Effector CD4-positive, alpha-beta T cell (primary cell): ENCODE measurements at places on chromosomes 5 and 9.

GRCh38 chr5:33608344-33609041 is 167.7 kb downstream of the TARS1 start:
- DNase-seq: no peak

GRCh38 chr5:158117467-158118160 is 258.7 kb upstream of the CLINT1 start:
- DNase-seq: no peak

GRCh38 chr5:167710444-167711073 is 580.9 kb upstream of the WWC1 start:
- DNase-seq: no peak

GRCh38 chr9:93294011-93294410 is 110.1 kb downstream of the WNK2 start:
- no peak for DNase-seq

- no peak for DNase-seq
These were observed 242.9 kb downstream of the CSNK1G3 start for GRCh38 chr5:123754908-123755307.

DNA sequence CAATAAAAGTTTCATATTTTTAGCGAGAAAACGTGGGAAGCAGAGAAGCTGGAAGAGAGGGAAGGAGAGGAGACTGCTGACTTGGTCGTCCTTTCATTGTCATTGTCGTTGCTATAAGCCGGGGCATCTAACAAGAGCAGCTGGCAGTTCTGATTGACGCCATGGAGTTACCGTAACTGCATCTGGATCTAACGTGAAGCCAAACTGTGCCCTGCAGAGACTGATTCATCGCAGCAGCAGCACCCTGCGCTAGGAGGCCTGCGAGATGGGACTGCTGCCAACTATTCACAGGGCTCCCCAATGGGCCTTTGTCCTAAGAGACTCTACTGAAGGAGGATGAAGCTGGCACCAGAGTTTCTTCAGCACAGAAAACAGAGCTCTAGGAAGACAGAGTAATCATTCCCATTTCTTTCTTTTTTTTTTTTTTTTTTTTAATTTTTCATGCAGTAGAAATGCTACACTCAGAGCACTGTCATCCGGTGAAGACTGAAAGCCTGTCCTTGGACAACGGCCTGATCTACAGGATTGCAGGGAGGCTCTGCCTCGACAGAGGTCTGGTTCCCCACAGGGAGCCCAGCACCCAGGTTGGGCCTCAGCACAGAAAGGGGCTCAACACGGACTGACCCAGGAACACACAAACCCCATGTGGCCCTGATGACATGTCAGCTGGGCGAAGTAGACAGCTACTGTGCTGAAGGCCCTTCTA is 47.8 kb downstream of the RETREG1 start:
- no peak for DNase-seq

DNA sequence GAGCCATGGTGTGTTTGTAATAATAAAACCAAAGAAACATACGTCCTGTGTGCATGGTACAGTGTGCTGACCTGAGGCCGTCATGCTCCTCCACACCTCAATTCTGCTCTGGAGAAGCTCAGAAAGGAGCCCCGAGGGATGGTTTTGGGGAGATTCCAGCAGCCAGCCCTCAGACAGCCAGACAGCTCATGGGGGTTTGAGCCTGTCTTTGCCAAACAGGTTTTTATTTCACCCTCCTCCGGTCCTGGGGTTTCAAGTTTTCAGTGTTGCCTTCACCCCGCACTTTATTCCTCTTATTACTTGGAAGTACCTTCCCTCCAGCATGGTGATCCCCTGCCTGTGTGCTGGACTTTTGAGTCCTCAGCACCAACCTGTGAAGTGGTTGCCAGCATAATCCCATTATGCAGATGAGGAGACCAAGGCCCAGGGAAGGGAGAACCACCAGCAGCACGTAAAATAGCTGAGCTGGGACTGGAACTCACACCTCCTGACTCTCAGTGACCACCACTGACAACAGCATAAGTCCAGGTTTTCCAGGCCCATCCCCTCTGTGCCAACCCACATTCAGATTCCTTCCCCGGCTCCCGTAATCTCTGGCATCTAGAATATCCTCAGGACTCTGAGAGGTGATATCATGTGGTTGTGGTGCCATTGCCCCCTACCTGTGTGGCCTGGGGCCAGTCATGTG is 35.1 kb downstream of the TGFBI start:
- no peak for DNase-seq

DNA sequence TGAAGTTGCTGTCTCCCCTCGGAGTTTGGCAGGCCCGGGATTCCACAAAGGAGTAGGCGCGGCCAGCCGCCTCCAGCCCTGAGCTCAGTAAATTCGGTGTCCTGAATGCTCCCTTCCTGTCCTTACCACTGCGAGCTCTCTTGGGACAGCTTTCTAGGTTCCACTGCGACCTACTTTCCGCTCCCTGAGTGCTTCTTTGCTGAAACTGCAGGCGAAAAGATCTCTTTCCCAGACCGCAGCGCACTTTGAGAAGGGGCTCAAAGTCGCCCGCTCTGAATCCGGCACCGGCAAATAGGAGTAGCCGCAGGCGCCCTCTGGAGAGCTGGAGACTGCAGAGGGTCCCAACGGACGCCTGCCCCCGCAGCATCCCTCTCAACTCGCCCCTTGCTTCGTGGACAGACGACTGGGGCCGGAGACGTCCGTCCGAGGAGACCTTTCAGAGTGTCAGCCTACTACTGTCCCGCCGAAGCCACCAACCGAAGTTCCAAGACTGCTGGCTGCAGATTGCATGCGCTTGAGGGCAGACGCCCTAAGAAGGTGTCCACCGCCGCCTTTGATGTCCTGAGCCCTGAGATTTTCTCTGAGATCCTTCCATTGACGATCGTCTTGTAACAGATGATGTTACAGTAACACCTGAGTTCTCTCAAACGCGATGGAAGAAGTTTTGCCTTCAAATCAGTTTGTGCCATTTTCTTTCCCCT is 96.0 kb downstream of the ANXA2R start:
- DNase-seq: no peak

DNA sequence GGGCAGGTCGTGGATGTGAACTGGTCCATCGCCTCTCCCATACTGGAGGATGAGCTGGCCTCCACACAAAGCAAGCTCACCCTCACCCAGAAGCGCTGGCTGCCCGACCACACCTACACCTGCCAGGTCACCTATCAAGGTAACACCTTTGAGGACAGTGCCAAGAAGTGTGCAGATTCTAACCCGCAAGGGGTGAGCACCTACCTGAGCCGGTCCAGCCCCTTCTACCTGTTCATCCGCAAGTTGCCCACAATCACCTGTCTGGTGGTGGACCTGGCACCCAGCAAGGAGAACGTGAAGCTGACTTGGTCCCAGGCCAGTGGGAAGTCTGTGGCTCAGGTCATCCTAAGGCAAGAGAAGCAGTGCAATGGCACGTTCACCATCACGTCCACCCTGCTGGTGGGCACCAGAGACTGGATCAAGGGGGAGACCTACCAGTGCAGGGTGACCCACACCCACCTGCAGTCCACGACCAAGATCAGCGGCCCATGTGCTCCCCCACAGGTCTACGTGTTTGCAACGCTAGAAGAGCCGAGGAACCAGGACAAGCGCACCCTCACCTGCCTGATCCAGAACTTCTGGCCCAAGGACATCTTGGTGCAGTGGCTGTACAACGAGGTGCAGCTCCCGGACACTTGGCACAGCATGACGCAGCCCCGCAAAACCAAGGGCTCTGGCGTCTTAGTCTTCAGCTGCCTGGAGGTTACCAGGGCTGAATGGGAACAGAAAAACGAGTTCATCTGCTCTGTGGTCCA is 71.3 kb downstream of the INSL6 start:
- no peak for DNase-seq

GRCh38 chr5:181261320-181262049 is 542 bp upstream of the TRIM52 start:
- no peak for DNase-seq

DNA sequence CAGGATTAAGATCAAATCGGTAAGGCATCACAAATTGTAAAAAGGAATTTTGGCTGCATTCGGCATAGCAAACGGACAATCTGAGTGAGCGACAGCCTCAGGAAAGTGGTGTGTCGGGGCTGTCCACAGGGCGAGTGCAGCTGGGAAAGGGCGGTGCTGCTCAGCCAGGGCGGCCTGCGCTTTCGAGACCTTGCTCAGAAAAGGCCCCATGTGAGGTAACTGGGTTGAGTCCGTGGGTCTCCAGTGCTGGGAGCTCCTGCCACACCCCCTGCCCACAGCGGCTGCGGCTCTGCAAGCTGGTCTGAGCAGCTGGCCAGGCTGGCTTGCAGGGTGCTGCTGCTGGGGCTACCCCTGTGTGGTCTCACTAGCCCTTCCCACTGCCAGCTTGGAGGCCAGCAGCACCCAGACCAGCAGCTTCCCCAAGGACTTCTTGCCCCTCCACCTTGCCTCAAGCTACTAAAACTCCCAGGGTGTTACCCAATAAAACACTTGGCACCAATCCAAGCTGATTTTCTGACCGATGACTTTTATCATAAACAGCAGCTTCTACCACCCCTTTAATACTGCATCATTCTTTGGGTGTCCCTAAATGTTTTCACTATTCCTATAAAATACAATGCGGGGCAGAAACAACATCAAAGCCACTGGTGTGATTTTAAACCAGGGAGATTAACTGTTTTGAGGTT is 6.2 kb downstream of the SURF2 start:
- DNase-seq: no peak

DNA sequence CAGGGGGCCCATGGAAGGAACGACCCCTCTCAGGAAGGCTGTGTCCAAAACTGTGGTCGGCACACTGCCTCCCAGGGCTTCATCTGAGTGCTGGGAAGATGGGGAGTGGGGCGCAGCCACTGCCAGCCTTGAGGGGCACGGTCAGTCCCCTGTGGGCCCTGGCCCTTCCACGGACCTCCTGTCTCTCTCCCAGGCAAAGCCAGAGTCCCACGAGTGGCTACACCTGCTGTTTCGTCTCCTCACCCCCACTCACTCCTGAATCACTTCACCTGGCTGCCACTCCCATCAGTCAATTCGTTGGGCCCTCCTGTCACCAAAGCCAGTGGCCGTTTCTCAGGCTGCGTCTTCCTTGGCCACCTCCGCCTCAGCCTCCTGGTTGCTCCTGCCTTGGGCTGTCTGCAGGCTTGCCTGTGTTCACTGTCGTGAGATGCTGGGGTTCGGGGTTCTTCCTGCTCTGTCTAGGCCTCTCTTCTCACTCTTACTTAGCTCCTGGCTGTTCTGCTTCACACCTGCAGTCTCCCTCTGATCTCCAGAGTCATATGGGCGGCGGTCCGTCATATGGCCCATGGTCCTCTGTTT is 58.8 kb upstream of the RNF130 start:
- DNase-seq: no peak

DNA sequence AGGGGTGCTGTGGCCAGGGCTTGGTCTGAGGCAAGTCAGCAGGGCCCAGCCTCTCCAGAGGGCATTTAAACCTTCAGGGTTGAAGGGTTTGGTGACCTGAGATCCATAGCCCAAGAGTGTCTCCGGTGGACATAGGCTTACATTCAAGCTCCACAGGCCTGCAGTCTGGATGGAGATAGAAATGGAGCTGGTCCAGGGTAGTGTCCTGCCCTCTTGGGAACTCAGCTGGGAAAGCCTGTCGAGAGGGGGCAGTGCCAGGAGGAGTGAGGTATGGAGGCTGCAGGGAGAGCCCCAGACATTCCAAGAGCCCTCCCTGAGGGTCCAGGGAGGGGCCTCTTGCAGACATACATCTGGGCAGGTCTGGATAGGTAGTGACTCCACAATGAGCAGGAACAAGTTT is 177.0 kb upstream of the MVB12B start:
- DNase-seq: no peak
